ENCODE measurements at places on chromosomes 2 and 18.
A peak's percentile ranks its signal among the peaks of the same experiment; 100 is the strongest.

- H3K27ac ChIP-seq = no peak overlapping the region
- no peak overlapping the region for H3K4me3 ChIP-seq
- no peaks in the 10 kb centered on the region for H3K36me3 ChIP-seq
- peaks cover 2% of the 10 kb centered on the region for H3K4me1 ChIP-seq
Observed at GRCh38 chr2:152846697-152847470, 128.5 kb downstream of the ARL6IP6 start.

- peaks cover 11% of the 10 kb centered on the region for H3K4me1 ChIP-seq
- H3K36me3 ChIP-seq = no peaks in the 10 kb centered on the region
- peak overlapping the region; percentile 51 for H3K27ac ChIP-seq
- H3K27me3 ChIP-seq = no peaks in the 10 kb centered on the region
- peak; percentile 60 for DNase-seq
Observed at GRCh38 chr2:215880970-215881369, 132.4 kb downstream of the MREG start.

GRCh38 chr2:26251893-26252292 is 7.2 kb downstream of the HADHB start:
- no peaks in the 10 kb centered on the region for H3K27me3 ChIP-seq
- H3K4me1 ChIP-seq = no peaks in the 10 kb centered on the region
- H3K4me3 ChIP-seq = no peak overlapping the region
- no peak overlapping the region for H3K27ac ChIP-seq
- H3K36me3 ChIP-seq = no peaks in the 10 kb centered on the region

GRCh38 chr2:62479917-62480316 is 26.1 kb downstream of the TMEM17 start:
- no peaks in the 10 kb centered on the region for H3K36me3 ChIP-seq
- DNase-seq = no peak
- no peak overlapping the region for H3K4me3 ChIP-seq

- no peak overlapping the region for H3K4me3 ChIP-seq
- peaks cover 2% of the 10 kb centered on the region for H3K4me1 ChIP-seq
- DNase-seq = no peak
- no peaks in the 10 kb centered on the region for H3K27me3 ChIP-seq
- H3K36me3 ChIP-seq = no peaks in the 10 kb centered on the region
Observed at GRCh38 chr2:58638256-58638805, 397.2 kb upstream of the FANCL start.

DNA sequence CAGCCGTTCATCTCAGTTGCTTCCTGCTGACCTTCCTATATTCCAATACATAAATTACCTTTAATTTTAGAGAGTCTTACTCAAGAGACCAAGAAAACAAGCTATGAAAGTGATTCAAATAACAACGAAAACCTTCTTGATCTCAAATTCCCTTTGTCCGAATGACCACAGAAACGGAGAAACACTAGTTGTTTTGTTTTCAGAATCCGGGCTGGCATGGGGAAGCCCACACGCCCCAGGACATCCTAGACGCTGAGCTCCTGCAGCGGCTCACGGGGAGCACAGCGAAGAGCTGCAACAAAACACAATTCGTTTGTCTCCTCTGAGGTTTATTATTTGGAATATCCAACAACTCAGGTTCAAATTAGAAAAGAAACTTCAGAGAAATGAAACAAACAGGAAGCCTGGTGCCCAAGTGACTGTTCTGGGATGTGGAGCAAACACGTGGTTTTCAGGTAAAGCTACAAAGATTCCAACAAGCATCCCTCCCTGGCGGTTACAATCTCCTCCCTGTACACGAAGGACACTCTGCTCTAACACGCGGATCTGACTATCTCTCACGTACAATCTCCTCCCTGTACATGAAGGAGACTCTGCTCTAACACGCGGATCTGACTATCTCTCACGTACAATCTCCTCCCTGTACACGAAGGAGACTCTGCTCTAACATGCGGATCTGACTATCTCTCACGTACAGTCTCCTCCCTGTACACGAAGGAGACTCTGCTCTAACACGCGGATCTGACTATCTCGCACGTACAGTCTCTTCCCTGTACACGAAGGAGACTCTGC is 237.5 kb downstream of the TWIST2 start:
- peaks cover 2% of the 10 kb centered on the region for H3K4me1 ChIP-seq
- no peak overlapping the region for H3K4me3 ChIP-seq
- DNase-seq = no peak
- no peak overlapping the region for H3K27ac ChIP-seq
- no peaks in the 10 kb centered on the region for H3K27me3 ChIP-seq

GRCh38 chr2:30233271-30234009 is 2.1 kb downstream of the LBH start:
- H3K4me3 ChIP-seq = peak overlapping the region; percentile 27
- peaks cover 28% of the 10 kb centered on the region for H3K36me3 ChIP-seq

DNA sequence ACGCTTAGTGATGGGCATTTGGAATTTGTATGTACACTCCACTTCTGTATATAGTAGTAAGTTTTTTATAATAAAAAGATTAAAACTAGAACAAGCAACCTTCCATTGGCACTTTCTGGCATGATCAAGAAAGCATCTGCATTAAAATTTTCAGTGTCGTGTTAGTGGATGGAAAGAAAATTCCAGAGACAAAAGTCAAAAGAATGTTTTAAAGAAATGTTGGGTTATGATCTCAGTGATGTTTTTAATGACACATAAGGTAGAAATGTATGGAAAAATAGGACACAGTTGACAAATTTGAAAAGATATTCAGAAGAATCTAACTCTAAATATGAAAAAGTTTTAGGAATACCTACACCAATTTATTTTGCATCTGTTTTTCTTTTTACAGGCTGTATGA is 126.1 kb upstream of the FAM117B start:
- H3K27me3 ChIP-seq = no peaks in the 10 kb centered on the region
- no peak overlapping the region for H3K27ac ChIP-seq
- H3K4me1 ChIP-seq = no peaks in the 10 kb centered on the region

GRCh38 chr2:1743396-1744150 is 742 bp downstream of the PXDN start:
- peak overlapping the region; percentile 89 for H3K4me3 ChIP-seq
- H3K4me1 ChIP-seq = peaks cover 36% of the 10 kb centered on the region
- peak overlapping the region; percentile 96 for H3K27ac ChIP-seq

DNA sequence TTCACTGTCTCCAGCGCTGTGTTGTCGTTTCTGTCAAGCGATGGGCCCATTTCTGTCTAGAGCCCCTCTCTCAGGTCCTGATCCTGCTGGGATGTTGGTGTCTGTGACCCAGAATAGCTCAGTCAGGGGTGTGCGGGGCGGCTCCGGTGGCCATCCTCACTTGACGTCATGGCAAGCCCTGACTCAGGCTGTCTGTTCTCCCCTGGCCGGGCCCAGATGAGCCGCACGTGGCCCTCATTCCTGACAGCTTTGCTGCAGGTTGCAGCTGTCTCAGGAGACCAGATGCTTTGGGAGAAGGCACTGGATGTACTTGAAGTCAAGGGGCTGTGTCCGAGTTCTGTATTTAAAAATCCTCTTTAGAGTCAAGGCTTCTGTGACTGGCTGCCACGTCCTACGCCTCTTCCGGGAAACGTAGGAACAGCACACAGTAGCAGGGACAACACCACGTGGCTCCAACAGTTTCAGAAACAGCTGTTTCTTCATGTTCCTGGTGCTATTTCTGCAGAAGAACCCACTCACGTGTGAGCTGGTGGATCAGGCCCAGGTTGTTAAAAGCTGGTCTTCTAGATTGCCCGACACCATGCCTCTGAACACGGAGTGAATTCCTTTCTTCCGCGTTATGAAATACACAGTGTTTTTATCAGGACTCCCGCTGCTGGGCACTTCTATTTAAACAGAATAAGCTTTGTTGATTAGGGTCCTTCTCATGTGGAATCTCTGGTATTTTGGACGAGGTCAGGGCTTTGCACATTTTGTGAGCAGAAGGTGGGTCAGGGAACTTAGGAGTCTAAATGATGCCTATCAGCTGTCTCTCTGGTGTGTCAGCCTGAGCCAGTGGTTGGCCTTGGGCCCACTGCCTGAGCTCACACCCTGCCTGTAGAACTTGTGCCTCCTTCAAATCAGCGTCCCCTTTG is 28.3 kb upstream of the NTSR2 start:
- H3K4me1 ChIP-seq = peaks cover 2% of the 10 kb centered on the region
- no peaks in the 10 kb centered on the region for H3K36me3 ChIP-seq
- no peaks in the 10 kb centered on the region for H3K27me3 ChIP-seq
- H3K4me3 ChIP-seq = no peak overlapping the region

- peak overlapping the region; percentile 24 for H3K27ac ChIP-seq
- H3K27me3 ChIP-seq = peaks cover 7% of the 10 kb centered on the region
- no peaks in the 10 kb centered on the region for H3K36me3 ChIP-seq
- DNase-seq = peak; percentile 33
- peaks cover 14% of the 10 kb centered on the region for H3K4me1 ChIP-seq
Observed at GRCh38 chr2:216696751-216697560, 1.6 kb upstream of the IGFBP5 start.

DNA sequence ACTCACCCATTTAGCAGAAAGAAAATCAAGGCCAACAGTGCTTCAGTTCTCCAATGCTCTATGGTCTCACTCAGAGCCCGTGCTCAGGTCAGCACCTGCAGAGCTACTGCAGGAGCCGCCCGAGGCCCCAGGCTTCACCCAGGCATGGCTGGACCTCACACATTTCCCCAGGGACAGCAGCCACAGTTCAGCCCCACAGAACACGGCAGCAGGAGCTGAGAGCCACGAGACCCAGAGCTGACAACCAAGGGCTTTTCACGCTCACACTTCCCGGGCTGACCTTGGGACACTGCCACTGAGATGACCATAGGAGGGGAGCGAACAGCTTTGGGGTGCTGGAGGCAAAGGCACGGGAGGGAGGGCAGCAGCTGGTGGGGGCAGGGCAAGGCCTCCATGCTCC is 4.2 kb downstream of the TMEM18 start:
- H3K27me3 ChIP-seq = no peaks in the 10 kb centered on the region
- H3K27ac ChIP-seq = no peak overlapping the region
- H3K4me3 ChIP-seq = no peak overlapping the region
- peaks cover 11% of the 10 kb centered on the region for H3K4me1 ChIP-seq
- peaks cover 27% of the 10 kb centered on the region for H3K36me3 ChIP-seq
- no peak for DNase-seq

DNA sequence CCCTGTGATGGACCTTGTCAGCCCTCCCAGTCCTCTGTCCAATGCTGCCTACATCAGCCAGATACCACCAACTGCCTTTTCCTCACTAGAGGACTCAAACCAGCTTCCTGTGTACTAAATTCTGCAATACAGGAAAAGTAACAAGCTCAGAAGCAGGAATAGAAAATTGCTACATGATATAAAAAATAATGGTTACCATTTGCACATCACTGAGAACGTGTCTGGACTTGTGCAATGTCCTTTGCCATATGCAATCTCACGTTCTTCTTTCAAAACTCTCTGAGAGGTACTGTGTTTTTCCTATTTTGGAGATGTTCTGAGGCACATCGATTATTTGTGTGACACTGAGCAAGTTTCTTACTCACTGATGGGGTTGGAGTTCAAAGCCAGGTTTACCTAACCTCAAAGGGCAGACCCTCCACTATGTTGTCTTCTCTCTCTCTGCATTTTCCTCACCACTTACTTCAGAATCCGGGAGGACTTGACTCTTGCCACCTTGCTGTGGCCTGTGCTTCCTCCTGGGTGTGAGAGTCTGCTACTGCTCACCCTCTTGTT is 12.1 kb downstream of the UPP2 start:
- H3K27ac ChIP-seq = no peak overlapping the region
- no peak overlapping the region for H3K4me3 ChIP-seq
- H3K36me3 ChIP-seq = no peaks in the 10 kb centered on the region
- H3K4me1 ChIP-seq = no peaks in the 10 kb centered on the region
- H3K27me3 ChIP-seq = no peaks in the 10 kb centered on the region
- DNase-seq = no peak

GRCh38 chr2:240647503-240648154 is 22.3 kb downstream of the GPR35 start:
- H3K4me1 ChIP-seq = no peaks in the 10 kb centered on the region
- no peak overlapping the region for H3K4me3 ChIP-seq
- no peaks in the 10 kb centered on the region for H3K36me3 ChIP-seq
- DNase-seq = no peak
- no peak overlapping the region for H3K27ac ChIP-seq

- no peak overlapping the region for H3K27ac ChIP-seq
- H3K4me3 ChIP-seq = no peak overlapping the region
- DNase-seq = peak; percentile 21
- peaks cover 10% of the 10 kb centered on the region for H3K4me1 ChIP-seq
Observed at GRCh38 chr2:72824224-72824842, 1.5 kb downstream of the EXOC6B start.
